ENCODE measurements at places on chromosomes 5 and 9. TPM values are rescaled to one million over a fixed set of nuclear protein-coding genes. Genes with fewer than 3 reads are reported as not detected.
A peak's percentile ranks its signal among the peaks of the same experiment; 100 is the strongest.

DNA sequence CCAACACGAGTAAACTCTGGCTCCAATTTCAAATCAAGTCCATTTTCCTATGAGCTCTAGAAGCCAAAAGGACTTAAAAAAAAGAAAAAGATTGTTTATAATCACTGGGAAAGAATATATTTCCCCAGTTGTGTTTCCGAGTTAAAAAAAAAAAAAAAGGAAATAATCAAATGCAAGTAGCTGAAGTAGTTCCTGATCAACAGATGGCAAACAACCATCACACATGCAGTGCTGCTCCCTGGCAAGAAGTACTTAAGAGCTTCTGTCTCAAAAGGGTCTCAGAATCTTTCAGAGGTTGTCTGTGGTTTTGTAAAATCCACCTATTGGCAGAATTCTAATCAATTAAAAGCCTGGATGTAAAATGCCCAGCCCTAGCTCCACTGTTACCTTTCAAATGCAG lies 387.9 kb downstream of the RAB3C start:
- DNase-seq: no peak

GRCh38 chr9:15372455-15372854 lies 50.2 kb upstream of the SNAPC3 start:
- DNase-seq: no peak

DNA sequence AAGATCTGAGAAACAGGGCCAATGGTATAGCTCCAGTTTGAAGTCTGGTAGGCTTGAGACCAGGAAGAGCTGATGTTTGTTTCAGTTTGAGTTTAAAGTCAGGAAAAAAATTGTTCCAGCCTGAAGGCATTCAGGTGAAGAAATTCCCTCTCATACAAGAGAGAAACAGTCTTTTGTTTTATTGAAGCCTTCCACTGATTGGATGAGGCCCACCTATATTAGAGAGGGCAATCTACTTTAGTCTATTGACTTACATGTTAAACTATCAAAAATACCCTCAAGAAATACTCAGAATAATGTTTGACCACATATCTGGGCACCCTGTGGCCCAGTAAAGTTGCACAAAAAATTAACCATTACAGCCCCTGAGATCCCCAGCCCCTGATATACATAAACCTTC lies 5.2 kb upstream of the DEPDC1B start:
- DNase-seq: no peak

DNA sequence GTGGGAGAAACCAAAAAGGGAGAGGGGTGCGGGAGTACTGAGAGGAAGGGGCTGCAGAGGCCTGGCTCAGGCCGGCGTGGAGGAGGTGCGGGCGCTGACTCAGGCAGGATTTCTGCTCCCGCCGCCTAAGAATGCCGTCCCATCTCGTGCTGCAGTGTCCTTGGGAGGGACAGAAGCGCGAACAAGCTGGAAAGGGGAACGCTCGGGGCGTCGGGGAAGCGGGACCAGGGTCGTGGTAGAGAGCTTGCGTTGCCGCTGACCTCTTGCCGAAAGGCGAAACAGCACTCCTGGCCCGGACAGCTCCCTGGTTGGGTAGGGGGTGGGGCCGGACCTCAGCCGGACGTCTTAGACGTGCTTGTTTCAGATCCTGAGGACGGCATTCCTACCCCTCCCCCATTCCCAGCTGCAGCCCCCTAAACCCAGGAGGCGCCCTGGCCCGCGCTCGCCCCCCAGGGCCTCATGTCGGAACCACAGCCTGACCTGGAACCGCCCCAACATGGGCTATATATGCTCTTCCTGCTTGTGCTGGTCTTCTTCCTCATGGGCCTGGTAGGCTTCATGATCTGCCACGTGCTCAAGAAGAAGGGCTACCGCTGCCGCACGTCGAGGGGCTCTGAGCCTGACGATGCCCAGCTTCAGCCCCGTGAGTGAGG lies 1.1 kb downstream of the RELL2 start:
- DNase-seq: peak; percentile 73

- DNase-seq: no peak
Measured at GRCh38 chr5:108670591-108671289, 77.0 kb upstream of the FER start.

DNA sequence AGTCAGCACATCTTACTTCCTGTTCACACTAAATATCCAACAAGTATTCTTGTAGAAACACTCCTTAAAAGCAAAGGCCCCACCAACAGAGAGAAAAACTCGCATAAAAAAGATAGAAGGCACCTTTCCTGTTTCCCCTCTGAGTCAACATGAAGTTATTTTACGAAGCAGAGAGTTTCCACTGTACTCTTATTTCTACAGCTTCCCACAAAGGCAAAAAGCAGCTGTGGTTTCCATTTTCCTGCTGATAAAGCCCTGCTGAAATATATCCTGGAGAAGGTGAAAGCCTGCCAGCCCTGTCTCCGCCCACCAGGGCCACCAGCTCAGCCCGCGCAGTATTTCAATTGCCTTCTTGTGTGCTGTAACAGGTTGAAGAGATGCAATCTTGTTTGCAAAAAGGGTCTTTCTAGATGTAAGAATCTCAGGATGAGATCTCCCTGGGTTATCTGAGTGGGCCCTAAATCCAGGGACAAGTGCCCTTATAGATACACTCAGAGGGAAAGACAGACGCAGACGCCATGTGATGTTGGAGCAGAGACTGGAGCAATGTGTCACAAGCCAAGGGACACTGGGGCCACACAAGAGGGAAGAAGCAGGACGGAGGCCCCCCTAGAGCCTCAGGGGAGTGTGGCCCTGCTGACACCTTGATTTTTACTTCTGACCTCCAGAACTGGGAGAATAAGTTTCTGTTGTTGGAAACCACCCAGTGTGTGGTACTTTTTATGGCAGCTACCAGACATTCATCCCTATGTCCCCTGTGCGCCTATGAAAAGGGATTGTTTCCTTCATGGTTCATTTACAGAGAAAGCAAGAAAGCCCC lies 19.9 kb downstream of the SEMA4D start:
- peak; percentile 79 for DNase-seq

DNA sequence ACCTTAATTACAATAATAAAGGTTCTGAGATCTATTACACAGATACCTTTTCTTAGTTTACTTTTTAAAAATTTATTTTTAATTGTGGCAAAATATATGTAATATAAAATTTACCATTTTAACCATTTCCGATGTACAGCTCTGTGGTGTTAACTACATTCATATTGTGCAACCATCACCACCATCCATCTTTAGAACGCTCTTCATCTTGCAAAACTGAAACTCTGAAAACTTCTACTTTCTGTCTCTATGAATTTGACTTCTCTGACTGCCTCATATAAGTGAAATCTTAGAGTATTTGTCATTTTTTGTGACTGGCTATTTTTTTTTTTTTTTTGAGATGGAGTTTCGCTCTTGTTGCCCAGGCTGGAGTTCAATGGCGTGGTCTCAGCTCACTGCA lies 26.8 kb downstream of the WWC1 start:
- no peak for DNase-seq

DNA sequence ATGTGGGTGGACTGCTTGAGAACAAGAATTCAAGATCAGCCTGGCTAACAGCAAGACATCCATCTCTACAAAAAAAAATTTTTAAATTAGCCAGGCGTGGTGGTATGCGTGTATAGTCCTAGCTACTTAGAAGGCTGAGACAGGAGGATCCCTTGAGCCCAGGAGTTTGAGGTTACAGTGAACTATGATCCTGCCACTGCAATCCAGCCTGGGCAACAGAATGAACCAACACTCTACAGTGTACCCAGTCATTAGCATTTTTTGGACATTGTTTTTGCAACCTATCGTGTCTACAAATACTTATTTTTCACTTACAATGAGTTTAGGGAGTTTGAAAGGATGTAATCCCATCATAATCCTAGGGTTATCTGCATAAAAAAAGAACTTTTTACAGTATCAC lies 22.1 kb downstream of the RICTOR start:
- DNase-seq: no peak

- DNase-seq: no peak
Measured at GRCh38 chr5:82019342-82020138, 47.7 kb downstream of the ATG10 start.

DNA sequence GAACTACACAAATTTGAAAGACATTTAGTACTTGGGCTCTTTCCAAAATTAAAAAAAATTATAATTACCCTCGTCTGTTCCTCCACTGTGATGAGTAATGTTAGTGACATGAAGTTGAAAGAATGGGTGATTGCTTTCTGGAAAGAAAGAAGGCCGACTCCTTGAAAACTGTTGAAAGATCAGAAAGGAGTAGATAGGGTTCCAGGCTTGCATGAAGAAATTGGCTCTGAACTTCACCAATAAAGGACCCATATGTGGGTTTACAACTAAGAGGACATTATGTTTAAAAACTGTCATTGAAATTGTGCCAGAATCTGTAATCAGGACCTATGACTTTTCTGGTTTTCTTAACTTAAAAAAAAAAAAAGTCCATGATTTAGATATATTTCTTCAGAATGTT lies 20.7 kb upstream of the MOCS2 start:
- DNase-seq: no peak

GRCh38 chr9:18382243-18382642 lies 91.7 kb upstream of the ADAMTSL1 start:
- DNase-seq: no peak

DNA sequence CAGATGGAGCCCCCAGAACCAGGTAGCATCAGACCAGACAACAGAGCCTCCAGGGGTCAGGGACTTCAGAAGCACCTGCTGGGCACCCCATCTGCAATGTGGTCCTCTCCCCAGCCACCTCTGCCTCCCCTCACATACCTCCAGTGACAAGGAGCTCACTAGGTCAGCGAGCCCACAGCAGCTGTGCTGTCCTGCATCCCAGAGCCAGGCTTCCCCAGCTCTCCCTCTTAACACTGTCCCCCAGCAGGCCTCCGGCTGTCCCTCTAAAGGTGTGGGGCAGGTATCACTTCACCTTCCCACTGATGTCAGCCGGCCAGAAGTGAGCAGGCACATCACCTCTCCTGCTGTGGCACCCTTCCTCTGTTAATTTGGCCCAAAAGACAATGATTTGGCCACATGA lies 83.6 kb downstream of the LMX1B start:
- peak; percentile 3 for DNase-seq

DNA sequence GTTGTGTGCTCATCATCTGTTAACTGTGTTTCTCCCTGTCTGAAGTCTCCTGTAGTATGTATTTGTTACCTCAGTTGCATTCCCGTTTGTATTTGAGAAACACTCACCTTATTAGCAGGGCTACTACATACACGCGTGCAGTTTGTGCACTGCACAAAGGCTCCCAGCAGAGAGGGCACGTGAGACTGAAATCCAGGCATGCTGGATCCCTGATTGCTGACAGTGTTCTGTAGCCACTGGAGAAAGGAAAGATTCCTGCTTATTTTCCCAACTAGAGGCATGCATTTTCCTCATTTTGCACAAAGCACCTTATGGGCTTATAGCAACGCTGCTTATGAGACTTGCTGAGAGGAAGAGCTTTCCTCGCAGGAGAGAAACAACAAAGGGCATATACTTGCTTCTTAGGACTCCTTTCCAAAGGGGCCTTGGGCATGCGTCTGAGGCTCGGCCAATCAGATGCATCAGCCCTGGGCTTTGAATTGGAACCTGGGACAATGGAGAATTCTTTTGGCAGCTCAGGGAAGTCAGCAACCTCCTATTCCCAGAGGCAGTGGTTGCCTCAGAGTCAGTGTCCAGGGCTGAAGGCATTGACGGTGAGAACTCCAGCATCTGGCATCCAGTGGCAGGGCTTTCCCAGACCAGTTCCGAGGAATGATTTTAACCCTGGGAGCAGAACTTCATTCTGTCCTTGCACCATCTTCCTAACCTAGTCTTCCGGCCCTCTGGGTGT lies 9.9 kb upstream of the MEGF10 start:
- DNase-seq: no peak

GRCh38 chr9:71690689-71691435 lies 77.5 kb downstream of the CEMIP2 start:
- no peak for DNase-seq

DNA sequence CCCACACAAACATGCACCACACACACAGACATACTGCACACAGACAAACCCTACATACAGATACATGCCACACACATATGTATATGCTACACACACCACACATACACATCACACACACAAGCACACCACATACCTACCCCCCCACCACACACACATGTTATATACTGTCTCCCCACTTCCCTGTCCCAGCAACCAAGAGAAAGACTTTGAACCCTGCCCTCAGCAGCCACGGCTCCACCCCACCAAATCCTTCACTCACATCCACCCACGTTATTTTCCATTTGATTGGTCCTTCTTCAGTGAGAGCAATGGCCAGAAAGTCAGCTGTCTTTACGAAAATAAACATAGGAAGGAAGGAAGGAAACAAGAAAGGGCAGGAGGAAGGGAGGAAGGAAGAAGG lies 479.8 kb downstream of the DIRAS2 start:
- no peak for DNase-seq

- DNase-seq: no peak
Measured at GRCh38 chr5:99072846-99073245, 144.0 kb upstream of the CHD1 start.

- DNase-seq: peak; percentile 61
Measured at GRCh38 chr5:80234116-80234948, 21.5 kb downstream of the SERINC5 start.

DNA sequence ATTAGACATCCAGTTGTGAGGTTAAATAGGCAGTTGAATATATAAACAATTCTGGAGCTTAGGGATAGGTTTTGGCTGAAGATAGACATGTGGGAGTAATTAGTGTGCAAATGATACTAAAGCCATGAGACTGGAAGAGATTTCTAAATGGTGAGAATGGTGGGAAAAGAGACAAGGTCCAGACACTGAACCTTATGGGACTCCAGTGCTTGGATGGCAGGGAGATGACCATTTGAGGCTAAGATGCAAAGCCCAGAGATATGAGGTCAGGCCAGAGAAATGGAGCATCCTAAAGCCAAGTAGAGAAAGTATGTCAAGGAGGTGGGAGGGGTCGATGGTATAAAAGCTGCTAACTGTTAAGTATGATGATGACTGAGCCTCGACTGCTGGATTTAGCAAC lies 115.6 kb downstream of the SEMA5A start:
- DNase-seq: no peak

DNA sequence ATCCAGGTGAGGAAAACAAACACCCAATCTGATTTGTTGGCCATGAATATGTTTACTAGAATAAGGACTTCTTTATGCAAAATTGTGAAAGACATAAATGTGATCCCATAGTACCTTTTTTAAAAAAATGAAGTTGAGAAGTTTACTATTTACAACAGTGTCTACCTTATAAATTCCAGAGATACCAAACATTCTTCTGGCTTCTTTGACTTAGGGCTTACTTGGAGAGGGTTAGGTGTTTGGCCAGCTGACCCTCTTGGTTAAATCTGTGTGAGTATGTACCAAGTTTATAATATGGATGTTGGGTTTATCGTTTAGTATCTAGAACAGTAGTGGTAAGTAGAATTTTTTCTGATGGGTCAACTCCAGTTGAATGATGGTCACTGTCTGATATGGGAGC lies 212.3 kb downstream of the DOCK8 start:
- no peak for DNase-seq

GRCh38 chr9:134324359-134325095 lies 1.7 kb upstream of the RXRA start:
- no peak for DNase-seq

GRCh38 chr5:39176759-39177630 lies 42.4 kb downstream of the FYB1 start:
- peak; percentile 75 for DNase-seq

PPP2R2B gene
- total RNA-seq: 0.40 TPM

SLC36A3 gene
- total RNA-seq: not detected

CDH12 gene
- not detected for total RNA-seq

GRXCR2 gene
- not detected for total RNA-seq

ATP10B gene
- not detected for total RNA-seq

GFI1B gene
- total RNA-seq: not detected

ANKRD20A1 gene
- total RNA-seq: not detected

HCN1 gene
- not detected for total RNA-seq

BRD9 gene
- 46.7 TPM for total RNA-seq
